MCF 10A (cell line): ENCODE measurements at places on chromosomes 11 and 22. TPM values are rescaled to one million over a fixed set of nuclear protein-coding genes. Genes with fewer than 3 reads are reported as not detected.

DNA sequence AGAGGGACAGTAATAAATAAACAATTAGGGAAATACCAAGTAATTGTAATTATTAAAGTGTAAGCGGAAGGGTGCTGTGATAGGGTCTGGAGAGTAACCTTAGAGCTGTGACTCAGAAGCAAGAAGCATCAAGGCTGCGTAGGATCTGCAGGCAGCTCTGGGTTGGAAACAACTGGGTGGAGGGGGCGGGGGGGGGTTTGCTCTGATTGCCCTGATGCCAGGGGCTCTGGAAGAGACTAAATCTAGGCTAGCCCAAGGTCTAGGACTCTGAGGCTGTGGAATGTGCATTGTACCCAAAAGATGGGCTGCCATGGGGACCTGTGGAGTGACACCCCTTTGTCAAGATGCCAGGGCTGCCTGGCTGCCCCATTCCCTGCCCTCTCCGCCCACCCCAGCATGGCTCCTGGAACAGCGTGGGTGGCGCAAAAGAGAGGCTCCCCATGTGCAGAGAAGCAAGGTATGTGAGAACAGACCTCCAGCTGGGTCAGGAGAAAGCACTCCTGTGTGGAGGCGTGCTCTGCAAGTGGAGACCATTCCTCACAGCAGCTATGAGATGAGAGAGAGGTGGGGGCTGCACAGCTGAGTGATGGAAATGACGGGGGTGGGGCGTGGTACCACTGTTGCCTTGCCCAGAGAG is 101.1 kb upstream of the CRYBB3 start:
- no peak for DNase-seq
- H3K27me3 ChIP-seq: no peaks in the 10 kb centered on the region
- no peak overlapping the region for H3K4me3 ChIP-seq

- no peak for DNase-seq
- peaks cover 41% of the 10 kb centered on the region for H3K27me3 ChIP-seq
- no peaks in the 10 kb centered on the region for H3K36me3 ChIP-seq
- H3K4me1 ChIP-seq: no peaks in the 10 kb centered on the region
Observed at GRCh38 chr22:27004434-27004833, 347.0 kb downstream of the MIAT start.

- H3K36me3 ChIP-seq: peaks cover 21% of the 10 kb centered on the region
- no peak overlapping the region for H3K4me3 ChIP-seq
- H3K27me3 ChIP-seq: no peaks in the 10 kb centered on the region
- H3K4me1 ChIP-seq: peaks cover 5% of the 10 kb centered on the region
Observed at GRCh38 chr22:19960491-19961200, 19.0 kb upstream of the TXNRD2 start.

GRCh38 chr11:112564228-112564955 is 303.7 kb upstream of the PLET1 start:
- DNase-seq: peak; percentile 57
- H3K36me3 ChIP-seq: no peaks in the 10 kb centered on the region
- H3K4me1 ChIP-seq: peaks cover 6% of the 10 kb centered on the region
- H3K27ac ChIP-seq: no peak overlapping the region
- no peak overlapping the region for H3K4me3 ChIP-seq

Gene H19
- total RNA-seq: 61.0 and 152 TPM in 2 replicates

- no peak for DNase-seq
- no peaks in the 10 kb centered on the region for H3K36me3 ChIP-seq
- H3K27ac ChIP-seq: no peak overlapping the region
- H3K4me1 ChIP-seq: no peaks in the 10 kb centered on the region
- H3K27me3 ChIP-seq: no peaks in the 10 kb centered on the region
Observed at GRCh38 chr11:85867751-85868150, 12.6 kb downstream of the CCDC83 start.

Gene TMEM86A
- total RNA-seq: 0.30 and 0.49 TPM in 2 replicates

- H3K27me3 ChIP-seq: no peaks in the 10 kb centered on the region
- no peak overlapping the region for H3K4me3 ChIP-seq
- no peak overlapping the region for H3K27ac ChIP-seq
- H3K4me1 ChIP-seq: peaks cover 5% of the 10 kb centered on the region
- DNase-seq: no peak
- H3K36me3 ChIP-seq: peaks cover 20% of the 10 kb centered on the region
Observed at GRCh38 chr22:19266547-19267086, 24.9 kb downstream of the CLTCL1 start.

Gene SCO2
- 2.4 and 5.4 TPM in 2 replicates for total RNA-seq

GRCh38 chr11:15957234-15957633 is 399.1 kb downstream of the SOX6 start:
- H3K4me1 ChIP-seq: no peaks in the 10 kb centered on the region
- no peak for DNase-seq
- H3K27ac ChIP-seq: no peak overlapping the region
- no peaks in the 10 kb centered on the region for H3K27me3 ChIP-seq
- H3K4me3 ChIP-seq: no peak overlapping the region

GRCh38 chr22:39314251-39314971 is 5.0 kb downstream of the RPL3 start:
- peaks cover 34% of the 10 kb centered on the region for H3K4me1 ChIP-seq
- H3K36me3 ChIP-seq: peaks cover 95% of the 10 kb centered on the region
- H3K27me3 ChIP-seq: no peaks in the 10 kb centered on the region
- peak overlapping the region; percentile 99 for H3K4me3 ChIP-seq

Gene CALCB
- 4.1 and 4.3 TPM in 2 replicates for total RNA-seq

GRCh38 chr22:23080613-23081290 is 10.4 kb downstream of the GNAZ start:
- no peak for DNase-seq
- no peak overlapping the region for H3K27ac ChIP-seq
- H3K36me3 ChIP-seq: no peaks in the 10 kb centered on the region
- no peaks in the 10 kb centered on the region for H3K27me3 ChIP-seq
- H3K4me1 ChIP-seq: no peaks in the 10 kb centered on the region

DNA sequence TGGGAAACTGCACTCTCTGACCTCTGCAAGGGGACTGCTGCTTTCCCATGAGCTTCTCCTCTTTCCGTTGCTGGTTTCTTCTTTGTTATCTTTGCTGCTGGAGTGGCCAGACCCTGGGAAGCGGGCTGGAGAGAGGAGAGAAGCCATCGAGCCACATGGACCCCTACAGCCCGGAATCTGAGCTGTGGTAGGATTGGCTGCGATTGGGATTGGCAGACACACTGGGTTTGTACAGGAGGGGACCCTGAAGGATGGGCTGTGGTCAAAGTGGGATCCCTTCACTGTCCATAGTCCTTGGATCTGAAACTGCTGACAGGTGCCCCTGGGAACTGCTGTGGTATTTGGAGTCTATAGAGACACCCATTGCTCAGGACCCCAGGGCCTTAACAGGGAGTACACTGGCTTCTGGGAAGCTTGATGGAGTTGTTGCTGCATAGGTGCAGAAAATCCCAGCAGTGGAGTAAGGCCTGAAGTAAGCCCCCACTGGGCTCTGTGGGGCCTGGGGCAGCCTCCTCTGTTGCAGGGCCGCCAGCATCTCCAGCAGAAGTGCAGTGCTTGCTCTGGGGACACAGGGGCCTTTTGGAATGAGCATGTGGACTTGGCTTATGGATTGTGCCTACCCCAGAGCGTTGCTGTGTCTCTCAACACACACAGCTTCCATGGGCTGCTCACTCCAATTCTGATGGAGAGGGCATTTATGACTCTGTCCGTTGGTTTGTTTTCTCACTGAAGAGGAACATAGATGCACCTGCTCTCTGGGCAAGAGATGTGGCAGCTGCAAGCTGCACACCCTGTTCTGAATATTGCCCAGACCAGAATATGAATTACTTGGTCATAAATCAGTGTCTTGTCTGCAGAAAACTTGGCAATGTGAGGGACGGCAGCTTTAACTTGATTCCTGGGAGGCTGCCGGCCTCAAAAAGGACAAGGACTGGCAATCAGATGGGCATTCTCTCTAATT is 32.0 kb downstream of the BCR start:
- no peak overlapping the region for H3K27ac ChIP-seq
- DNase-seq: no peak
- H3K36me3 ChIP-seq: no peaks in the 10 kb centered on the region
- H3K4me3 ChIP-seq: no peak overlapping the region

DNA sequence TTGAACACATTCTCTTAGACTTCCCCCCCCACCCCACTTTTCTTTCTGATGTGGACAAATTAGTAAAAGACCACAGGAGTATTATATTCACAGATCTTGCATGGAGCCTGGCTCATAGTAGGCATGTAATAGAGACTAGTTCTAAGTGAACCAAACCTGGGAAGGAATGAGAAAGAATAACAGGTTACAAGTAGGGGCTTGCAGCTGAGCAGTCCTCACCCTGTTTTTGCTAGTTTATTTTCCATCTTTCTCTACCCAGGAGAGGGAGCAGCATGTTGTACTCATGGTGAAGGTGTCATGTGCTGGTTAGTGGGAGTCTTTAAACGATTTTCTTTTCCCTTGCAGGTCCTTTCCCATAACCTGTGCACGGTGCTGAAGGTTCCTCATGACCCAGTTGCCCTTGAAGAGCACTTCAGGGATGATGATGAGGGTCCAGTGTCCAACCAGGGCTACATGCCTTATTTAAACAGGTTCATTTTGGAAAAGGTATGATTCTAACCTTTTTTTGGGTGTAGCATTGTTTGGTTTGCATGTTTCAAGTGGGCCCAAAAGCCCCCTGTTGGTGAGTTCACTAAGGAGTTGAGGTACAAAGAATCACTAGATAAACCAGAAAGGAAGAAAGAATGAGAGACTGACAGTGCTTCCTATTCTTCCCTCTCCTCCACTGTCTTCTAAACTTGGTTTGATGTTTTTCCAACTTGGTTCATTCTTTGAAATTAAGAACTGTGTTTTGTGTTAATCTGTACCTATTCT is 30.1 kb downstream of the SWAP70 start:
- peaks cover 30% of the 10 kb centered on the region for H3K36me3 ChIP-seq
- no peaks in the 10 kb centered on the region for H3K27me3 ChIP-seq
- H3K27ac ChIP-seq: no peak overlapping the region
- DNase-seq: no peak

Gene RCOR2
- 0.15 TPM in 1 of 2 replicates, not detected in the other for total RNA-seq

- DNase-seq: no peak
- no peak overlapping the region for H3K4me3 ChIP-seq
- H3K36me3 ChIP-seq: no peaks in the 10 kb centered on the region
Observed at GRCh38 chr11:130523166-130523565, 74.7 kb downstream of the ADAMTS15 start.

DNA sequence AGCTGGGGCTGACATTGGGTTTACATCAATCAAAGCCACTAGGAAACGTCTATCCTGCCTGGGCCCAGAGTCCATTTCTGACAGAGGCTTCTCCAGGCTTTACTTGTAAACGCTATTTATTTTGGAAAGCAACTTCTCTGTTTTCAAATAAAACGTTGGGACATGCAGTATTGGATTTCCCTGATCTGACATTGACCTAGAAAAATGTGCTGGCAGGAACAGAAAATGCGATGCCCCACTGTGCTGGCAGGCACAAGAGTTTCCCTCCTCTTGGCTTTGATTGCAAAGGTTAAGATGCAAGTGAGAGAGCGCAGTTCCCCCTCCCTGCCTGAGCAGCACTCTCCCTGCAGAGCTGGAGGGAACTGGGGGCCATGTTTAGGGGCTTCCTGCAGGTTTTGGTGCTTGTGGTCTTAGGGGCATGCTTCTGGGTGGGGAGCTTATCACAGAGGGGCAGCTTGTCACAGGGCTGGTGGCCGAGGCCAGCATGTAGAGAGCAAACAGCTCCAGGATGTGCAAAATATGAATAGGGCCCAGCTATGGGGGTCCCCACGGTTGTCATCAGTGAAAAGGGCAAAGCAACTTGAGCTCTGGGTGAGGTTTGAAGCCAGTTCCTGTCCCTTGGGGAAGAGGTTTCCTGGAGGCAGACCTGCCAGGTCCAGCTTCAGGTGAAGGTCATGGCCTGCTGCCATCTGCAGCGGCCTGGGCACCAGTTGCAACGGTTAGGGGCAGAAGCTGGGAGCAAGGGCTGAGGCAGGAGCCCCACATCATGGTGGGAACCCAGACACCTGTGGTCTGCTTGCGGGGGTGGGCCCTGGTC is 42.3 kb upstream of the DKK3 start:
- H3K27ac ChIP-seq: no peak overlapping the region
- H3K36me3 ChIP-seq: no peaks in the 10 kb centered on the region
- DNase-seq: no peak
- H3K4me1 ChIP-seq: peaks cover 38% of the 10 kb centered on the region

Gene P4HA3
- total RNA-seq: 0.15 and 0.93 TPM in 2 replicates

GRCh38 chr11:114375052-114375451 is 25.3 kb downstream of the C11orf71 start:
- no peak overlapping the region for H3K27ac ChIP-seq
- no peak overlapping the region for H3K4me3 ChIP-seq
- H3K36me3 ChIP-seq: no peaks in the 10 kb centered on the region
- no peaks in the 10 kb centered on the region for H3K4me1 ChIP-seq
- no peaks in the 10 kb centered on the region for H3K27me3 ChIP-seq

GRCh38 chr11:129743112-129743815 is 72.4 kb upstream of the TMEM45B start:
- DNase-seq: no peak
- H3K36me3 ChIP-seq: no peaks in the 10 kb centered on the region
- no peak overlapping the region for H3K4me3 ChIP-seq
- H3K27me3 ChIP-seq: peaks cover 18% of the 10 kb centered on the region
- H3K4me1 ChIP-seq: peaks cover 8% of the 10 kb centered on the region
- no peak overlapping the region for H3K27ac ChIP-seq

Gene NAP1L4
- 103 TPM in 2 replicates for total RNA-seq

- DNase-seq: no peak
- H3K27ac ChIP-seq: no peak overlapping the region
- H3K36me3 ChIP-seq: peaks cover 40% of the 10 kb centered on the region
Observed at GRCh38 chr11:67491276-67492068, 8.6 kb downstream of the AIP start.
